Esophagus muscularis mucosa (tissue), 4 donors: ENCODE measurements at places on chromosomes 5 and 9. TPM values are rescaled to one million over a fixed set of nuclear protein-coding genes. Genes with fewer than 3 reads are reported as not detected.

Gene OR1J4
- not detected for total RNA-seq

Gene SLC46A2
- 0.17 TPM for total RNA-seq

Gene PTPRD
- 4.1 TPM for total RNA-seq

Gene GAPT
- 1.2 TPM for total RNA-seq

Gene SEC24A
- 17.9 TPM for total RNA-seq

Gene IZUMO3
- total RNA-seq = not detected

Gene IFNA6
- not detected for total RNA-seq

Gene PDCD1LG2
- 3.1 TPM for total RNA-seq

Gene DBH
- not detected for total RNA-seq
